ENCODE measurements at places on chromosomes 2 and 18.
A peak's percentile ranks its signal among the peaks of the same experiment; 100 is the strongest.

- no peak for DNase-seq
Observed at GRCh38 chr2:36395866-36396265, 40.3 kb downstream of the CRIM1 start.

GRCh38 chr2:193584522-193584938 is 1389.8 kb upstream of the TMEFF2 start:
- DNase-seq: no peak

GRCh38 chr2:208366215-208367127 is 40.1 kb upstream of the PTH2R start:
- no peak for DNase-seq

- no peak for DNase-seq
Observed at GRCh38 chr2:3460831-3461800, 58.2 kb downstream of the ADI1 start.

- no peak for DNase-seq
Observed at GRCh38 chr2:231664727-231665126, 43.6 kb upstream of the PTMA start.

- DNase-seq: no peak
Observed at GRCh38 chr2:160309585-160309984, 109.5 kb upstream of the ITGB6 start.

- no peak for DNase-seq
Observed at GRCh38 chr18:32298171-32298667, 108.4 kb downstream of the MEP1B start.

DNA sequence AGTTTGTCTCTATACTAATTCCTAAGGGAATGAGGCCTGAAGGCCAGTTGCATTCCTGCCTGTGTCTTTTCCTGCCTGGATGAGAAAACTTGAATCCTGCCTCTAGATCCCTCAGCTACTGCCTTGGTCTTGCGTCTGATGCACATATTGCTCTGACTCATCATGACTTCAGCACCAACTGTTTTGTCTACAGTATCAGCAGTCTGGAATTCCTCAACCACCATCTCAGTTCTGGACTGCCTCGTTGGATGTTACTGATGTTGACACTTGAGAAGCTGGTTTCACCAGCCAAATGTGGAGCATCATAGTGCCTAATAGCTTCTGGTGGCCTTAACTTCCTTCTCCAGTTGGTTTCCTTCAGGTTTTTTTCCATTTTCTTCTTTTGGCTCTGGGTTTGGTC is 211.0 kb downstream of the CTNNA2 start:
- DNase-seq: no peak

DNA sequence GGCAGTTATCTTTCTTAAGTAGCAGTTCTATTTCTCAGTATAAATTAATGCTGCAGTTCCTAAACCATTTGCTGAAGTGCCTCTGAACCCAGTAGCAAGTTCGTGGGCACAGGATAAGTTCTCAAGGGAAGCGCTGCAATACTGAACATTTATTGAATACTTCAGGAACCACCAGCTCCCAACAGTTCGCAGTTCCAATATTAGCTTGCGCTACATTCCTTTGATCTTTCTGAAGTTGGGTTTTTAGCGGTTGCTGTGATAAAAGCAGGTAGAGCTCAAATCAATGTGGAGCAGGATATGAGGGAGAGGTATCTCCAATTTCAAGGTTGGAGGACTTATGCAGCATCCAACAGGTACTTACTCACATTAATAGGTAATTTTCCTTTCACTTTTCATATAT is 33.7 kb downstream of the PDCL3 start:
- DNase-seq: no peak

GRCh38 chr2:185507719-185508118 is 230.9 kb upstream of the FSIP2 start:
- no peak for DNase-seq

DNA sequence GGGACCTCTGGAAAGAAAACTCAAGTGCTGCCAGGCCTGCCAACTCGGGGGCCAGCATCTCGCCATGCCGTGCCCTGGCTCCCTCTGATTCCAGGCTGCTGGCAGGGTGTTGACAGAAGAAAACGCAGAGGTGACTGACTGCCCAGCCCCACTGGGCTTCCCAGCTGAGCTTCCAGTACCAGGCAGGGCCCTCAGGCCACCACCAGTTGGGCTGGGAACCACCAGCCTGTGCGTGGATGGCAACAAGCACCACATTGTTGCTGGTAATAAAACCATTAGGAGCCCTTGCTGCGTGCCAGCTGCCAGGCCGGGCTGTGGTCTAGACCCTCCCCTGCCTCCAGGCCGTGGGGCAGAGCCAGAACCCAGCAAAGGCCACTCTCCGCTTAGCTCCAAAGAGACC is 9.2 kb downstream of the DNMT3A start:
- DNase-seq: no peak

GRCh38 chr2:227204452-227204851 is 40.0 kb downstream of the COL4A3 start:
- no peak for DNase-seq

GRCh38 chr2:61924895-61925663 is 19.6 kb downstream of the COMMD1 start:
- DNase-seq: no peak

GRCh38 chr2:52934323-52934898 is 833.2 kb upstream of the CHAC2 start:
- no peak for DNase-seq

GRCh38 chr2:62884514-62884913 is 166.1 kb upstream of the OTX1 start:
- no peak for DNase-seq

DNA sequence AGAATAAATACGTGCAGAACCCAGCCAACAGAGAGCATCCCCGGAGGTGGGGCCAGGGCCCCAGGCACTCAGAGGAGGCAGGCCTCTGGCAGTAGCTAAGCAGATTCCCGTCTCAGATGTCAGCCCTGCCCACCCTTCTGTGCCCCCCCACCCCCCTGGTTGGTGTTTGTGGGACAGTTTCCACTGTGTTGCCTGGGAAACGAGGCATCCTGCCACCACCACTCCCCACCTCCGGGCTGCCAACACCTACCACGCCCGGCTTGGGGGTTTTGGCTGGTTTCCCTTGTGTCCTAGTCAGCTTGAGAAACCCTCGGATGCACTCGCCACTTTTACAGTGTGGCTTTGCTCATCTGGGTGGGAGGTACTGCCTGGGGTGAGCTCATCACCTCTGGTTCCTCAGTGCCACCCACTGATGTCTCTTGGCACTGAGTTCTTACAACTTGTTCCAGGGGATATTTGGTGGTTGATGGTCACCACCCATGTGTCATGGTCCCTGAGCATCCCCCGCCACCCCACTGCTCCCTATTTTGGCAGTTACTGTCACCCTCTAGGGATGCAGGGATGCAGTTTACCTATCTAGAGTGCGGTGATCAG is 72.4 kb upstream of the YWHAQ start:
- DNase-seq: no peak

GRCh38 chr2:11275910-11276309 is 68.5 kb downstream of the ROCK2 start:
- no peak for DNase-seq

- DNase-seq: no peak
Observed at GRCh38 chr2:44063033-44063432, 67.2 kb upstream of the LRPPRC start.

- DNase-seq: no peak
Observed at GRCh38 chr2:100207411-100207885, 65.1 kb upstream of the AFF3 start.

- no peak for DNase-seq
Observed at GRCh38 chr2:130346741-130347066, 4.0 kb downstream of the IMP4 start.

GRCh38 chr2:3641841-3642421 is 16.1 kb upstream of the ALLC start:
- no peak for DNase-seq

GRCh38 chr2:132830321-132830827 is 160.4 kb upstream of the LYPD1 start:
- no peak for DNase-seq

DNA sequence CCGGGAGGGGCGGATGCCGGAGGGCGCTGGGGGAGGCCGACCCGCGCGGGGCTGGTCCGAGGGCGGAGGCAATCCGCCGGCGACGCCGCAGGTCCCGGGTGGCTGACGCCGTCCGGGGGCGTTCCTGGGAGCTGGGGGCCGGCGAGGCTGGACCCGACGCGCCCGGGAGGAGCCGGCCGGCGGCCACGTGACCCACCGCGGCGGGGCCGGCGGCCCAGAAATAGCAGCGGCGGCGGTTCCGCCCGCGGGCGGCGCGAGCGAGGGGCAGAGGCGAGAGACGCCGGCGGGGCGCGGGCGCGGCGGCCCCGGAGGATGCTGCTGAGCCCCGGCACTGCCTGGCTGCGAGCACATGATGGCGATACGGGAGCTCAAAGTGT is at the start of gene RAB31:
TSS of gene RAB31 (plus strand) at position 245 of the 377 bp plus-strand sequence. CDS start at position 350, 105 bp downstream.
- peak; percentile 12 for DNase-seq

GRCh38 chr2:47226923-47227220 is 71.8 kb upstream of the STPG4 start:
- DNase-seq: no peak

- DNase-seq: no peak
Observed at GRCh38 chr2:20507166-20507692, 60.4 kb downstream of the RHOB start.

GRCh38 chr18:48827291-48828193 is 123.2 kb downstream of the SMAD7 start:
- DNase-seq: no peak

- DNase-seq: no peak
Observed at GRCh38 chr2:33607905-33608304, 8.8 kb upstream of the FAM98A start.

GRCh38 chr18:31646332-31647126 is 37.9 kb downstream of the B4GALT6 start:
- DNase-seq: no peak

DNA sequence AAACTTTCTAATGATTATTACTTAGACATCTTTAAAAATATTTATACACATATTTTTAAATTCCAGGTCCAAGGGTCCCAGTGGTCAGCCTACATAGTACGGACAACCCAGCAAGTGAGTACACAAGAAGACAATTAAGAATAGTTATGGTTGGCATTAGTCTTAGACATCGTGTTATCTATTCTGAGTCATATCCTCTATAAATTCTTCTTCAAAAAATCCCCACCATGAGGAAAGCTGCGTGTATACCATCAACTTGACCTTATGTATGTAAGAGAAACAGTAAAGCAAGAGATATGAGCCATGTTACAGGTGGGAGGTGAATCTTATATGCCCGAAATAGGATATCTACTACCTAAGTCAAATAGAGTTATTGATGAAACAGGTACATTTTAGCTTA is 1339.8 kb downstream of the DPP10 start:
- no peak for DNase-seq
